ENCODE measurements at places on chromosomes 4 and X.

DNA sequence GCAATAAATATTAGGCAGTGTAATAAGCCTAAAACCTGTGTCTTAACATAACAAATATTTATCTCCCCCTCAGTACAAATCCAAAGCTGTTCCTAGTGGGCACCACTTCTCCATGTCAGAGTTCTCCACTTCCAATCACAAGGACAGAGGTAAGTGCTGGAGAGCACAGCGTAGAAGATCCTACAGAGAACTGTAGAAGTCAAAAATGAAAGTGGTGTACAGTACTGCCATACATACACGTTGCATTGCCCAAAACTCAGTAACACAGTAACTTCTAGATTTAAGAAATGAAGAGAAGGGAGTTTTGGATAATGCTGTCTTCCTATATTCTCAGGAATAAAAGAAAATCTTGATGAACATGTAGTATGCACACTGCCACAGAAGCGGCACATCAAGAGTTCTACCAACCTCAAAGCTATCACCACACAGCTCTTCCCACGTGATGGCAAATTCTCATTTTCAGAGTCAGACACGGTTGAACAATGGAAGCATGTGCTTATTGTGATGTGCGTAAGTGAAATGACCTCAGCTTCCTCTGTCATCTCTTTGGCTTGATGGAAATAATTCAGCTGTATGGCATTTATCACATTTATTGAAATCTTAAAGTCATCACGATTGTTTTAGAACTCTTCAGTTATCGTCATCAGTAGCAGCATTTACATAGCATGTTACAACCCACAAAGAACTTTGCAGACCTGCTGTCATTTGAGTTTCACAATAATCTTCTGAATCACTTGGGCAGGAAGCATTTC is 27.1 kb upstream of the SPANXN4 start:
- DNase-seq, result no peak

GRCh38 chr4:53781629-53782457 is 190.6 kb upstream of the LNX1 start:
- DNase-seq, result no peak

GRCh38 chr4:37765741-37766140 is 60.7 kb upstream of the PGM2 start:
- no peak for DNase-seq

- no peak for DNase-seq
Observed at GRCh38 chrX:153662266-153662665, 11.3 kb downstream of the PNCK start.

GRCh38 chr4:101258883-101259282 is 88.4 kb downstream of the PPP3CA start:
- DNase-seq, result no peak

DNA sequence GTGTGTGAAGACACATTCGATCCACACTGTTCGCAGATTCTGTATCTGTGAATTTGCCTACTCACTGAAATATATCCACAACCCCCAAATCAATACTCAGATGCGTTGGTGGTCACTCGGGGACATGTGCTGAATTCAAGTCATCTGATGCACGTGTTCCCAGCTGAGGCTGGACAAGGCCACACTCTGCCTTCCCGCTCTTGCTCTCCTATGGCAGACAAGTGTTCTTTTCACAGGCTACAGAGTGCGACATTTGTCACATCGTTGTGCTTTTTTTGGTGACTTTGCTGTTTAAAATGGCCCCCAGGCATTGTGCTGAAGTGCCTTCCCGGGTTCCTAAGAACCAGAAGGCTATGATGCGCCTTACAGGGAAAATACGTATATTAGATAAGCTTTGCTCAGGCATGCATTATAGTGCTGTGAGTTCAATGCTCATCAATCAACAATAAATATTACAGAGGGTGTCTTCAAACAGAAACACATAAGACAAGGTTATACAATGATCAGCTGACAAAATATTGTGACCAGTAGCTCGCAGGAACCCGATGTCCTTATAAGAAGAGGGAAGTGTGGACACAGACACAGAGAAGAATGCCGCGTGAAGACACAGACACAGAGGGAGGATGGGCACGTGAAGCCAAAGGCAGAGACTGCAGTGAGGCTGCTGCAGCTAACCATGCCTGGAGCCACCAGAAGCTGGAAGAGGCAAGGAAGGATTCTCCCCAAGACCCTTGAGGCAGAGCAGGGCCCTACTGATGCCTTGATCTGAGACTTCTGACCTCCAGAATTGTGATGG is 42.0 kb downstream of the IRF2 start:
- no peak for DNase-seq

- no peak for DNase-seq
Observed at GRCh38 chrX:33434256-33435092, 223.1 kb upstream of the DMD start.

- no peak for DNase-seq
Observed at GRCh38 chr4:36012503-36012902, 231.8 kb downstream of the ARAP2 start.

DNA sequence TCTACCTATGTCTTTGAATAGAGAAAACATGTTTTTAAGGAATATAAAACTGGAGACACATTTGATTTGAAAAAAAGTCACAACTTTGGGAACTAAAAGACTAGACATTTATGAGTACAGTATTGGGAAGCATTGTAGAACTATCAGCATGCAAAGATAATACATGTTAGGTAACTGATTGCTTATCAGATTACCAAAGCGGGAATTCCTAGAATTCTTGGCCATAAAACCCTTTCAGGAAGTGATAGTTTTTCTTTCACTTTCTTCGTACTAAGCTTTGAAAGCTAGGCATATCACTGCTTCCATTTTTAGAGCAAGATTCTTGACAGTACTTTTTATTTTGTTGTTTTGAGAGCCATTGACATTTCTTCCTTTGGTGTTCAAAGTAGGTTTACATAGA is 646.6 kb upstream of the PITX2 start:
- DNase-seq, result no peak

- no peak for DNase-seq
Observed at GRCh38 chr4:153541456-153542096, 75.4 kb downstream of the TMEM131L start.

- no peak for DNase-seq
Observed at GRCh38 chr4:27442146-27442545, 581.5 kb downstream of the STIM2 start.

DNA sequence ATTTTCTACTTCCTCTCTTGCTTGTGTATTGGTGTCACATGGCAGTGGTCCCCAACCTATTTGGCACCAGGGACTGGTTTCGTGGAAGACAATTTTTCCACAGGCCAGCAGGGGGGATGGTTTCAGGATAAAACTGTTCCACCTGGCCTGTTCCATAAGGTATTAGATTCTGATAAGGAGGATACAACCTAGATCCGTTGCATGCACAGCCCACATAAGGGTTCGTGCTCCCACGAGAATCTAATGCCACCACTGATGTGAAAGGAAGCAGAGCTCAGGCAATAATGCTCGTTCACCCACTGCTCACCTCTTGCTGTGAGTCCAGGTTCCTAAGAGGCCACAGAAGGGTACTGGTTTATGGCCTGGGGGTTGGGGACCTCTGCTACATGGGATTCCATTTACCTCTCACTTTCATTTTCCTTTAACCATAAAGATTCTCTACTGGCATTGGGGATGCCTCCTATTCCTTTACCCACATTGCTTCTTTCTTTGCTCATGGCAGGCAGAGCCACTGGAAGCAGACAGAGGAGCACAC is 38.1 kb downstream of the SEC31A start:
- no peak for DNase-seq

DNA sequence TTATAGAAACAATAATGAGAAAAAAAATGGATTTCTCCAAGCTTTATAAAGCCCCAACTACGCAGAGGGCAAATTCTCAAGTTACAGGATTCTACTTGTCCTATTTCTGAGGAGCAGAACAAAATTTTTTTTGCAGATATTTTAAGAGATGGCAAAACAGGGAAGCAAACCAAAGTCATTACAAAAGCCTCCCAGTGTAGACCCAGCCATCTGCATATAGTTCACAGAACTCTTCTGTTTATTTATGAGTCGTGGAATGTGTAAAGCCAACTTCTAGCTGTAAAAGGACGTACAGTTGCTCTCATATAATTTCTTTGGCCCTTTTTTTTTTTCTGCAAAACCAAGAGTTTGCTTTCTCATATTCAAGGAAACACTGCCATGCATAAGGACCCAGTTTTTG is 120.4 kb downstream of the PCDH7 start:
- no peak for DNase-seq

DNA sequence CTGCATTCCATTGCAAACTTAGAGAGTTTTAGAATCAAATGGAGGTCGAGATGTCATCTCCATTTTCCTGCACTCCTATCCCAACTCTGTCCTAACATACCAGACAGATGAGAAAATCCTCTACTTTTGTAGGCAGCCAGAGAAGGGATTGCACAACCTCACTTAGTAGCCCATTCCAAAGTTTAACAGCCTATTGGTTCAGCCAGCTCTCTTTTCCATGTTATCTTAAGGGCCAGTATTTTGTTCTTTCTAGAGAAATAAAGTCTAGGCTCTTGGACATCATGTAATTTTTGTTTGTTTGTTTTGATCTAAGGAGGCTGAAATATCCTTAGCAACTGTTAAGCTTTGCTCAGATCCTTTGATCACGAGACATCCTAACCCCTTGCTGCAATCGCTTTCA is 173.0 kb downstream of the COX18 start:
- no peak for DNase-seq

- no peak for DNase-seq
Observed at GRCh38 chr4:17018013-17018412, 119.6 kb upstream of the LDB2 start.

- no peak for DNase-seq
Observed at GRCh38 chr4:147339100-147339499, 141.8 kb upstream of the EDNRA start.

- no peak for DNase-seq
Observed at GRCh38 chr4:6372649-6373525, 99.5 kb downstream of the PPP2R2C start.

DNA sequence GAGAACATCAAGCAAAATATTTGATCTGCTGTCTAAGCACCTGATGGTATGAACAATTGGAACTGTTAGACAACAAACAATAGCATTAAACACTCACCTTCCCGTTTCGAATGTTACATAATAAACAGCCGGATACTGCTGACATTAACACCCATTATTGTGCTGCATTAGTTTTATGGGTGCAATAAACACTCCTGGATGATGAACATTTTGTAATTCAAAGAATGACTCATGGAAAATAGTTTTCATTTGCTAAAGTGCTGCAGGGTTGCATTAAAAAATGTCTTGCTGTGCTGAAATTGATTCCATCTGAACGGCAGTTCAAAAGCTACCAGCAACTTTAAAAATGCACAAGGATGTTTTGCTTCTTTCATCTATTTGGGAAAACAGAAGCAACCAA is 100.8 kb upstream of the SORBS2 start:
- no peak for DNase-seq

GRCh38 chr4:185346975-185347601 is 48.6 kb downstream of the LRP2BP start:
- no peak for DNase-seq

GRCh38 chr4:1556541-1557220 is 127.4 kb downstream of the FAM53A start:
- no peak for DNase-seq

GRCh38 chr4:70280567-70280966 is 38.2 kb downstream of the CSN3 start:
- DNase-seq, result no peak

GRCh38 chr4:65825116-65825753 is 154.9 kb upstream of the EPHA5 start:
- no peak for DNase-seq

- no peak for DNase-seq
Observed at GRCh38 chrX:24426340-24426913, 38.7 kb upstream of the PDK3 start.

DNA sequence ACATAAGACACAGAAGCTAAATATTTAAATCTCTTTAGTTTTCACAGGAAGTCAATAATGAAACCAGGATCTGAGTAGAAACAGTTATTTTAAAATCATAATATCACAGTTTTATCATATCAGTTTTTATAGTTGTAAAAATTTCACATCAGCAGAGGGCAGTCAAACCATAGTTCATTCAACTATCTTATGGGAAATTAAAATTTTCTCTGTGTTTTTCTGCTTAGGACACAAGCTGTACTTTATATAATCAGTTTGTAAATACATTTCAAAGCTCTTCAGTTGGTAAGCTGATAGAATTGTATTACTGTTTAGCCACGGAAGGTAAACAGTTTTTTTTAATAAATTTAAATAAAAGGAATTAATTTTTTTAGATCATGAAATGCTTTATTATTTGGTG is 204.8 kb upstream of the NUDT6 start:
- no peak for DNase-seq

- DNase-seq, result no peak
Observed at GRCh38 chr4:37455301-37456131, 211.0 kb downstream of the NWD2 start.

DNA sequence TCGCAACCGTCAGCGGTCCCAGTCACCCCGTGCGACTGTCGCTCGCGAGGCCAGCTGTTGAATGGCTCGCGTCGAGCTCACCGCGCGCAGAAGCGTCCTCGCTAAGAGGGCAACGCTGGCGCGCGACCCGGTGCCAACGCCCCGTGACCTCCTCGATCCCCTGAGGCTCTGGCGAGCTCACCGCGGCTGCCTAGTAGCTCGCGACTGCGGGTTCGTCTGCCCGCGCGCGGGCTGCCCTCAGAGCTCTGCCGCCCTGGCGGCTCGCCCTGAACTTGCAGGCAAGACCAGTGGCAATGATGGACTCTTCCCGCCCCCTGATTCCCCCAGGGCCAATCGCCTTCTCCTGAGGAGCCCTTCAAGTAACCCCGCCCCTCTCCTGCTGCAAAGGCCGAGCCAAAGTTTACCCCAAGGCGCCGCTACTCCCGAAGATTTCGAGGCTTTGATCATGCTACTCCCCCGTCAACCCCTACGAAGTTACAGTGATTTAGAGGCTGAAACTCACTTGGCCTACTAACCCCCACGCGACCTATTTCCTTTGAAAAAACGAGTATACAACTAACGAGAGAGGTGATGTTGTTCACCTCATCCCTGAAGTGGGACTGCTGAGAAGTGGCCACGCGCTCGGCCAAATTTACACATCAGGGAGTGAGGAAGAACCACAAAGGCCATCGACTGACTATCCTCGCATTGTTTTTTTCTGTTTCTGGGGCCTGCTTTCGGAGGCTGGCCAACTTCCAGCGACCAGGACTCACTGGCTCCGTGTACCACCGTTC is 37.5 kb downstream of the PGRMC1 start:
- DNase-seq, result no peak

DNA sequence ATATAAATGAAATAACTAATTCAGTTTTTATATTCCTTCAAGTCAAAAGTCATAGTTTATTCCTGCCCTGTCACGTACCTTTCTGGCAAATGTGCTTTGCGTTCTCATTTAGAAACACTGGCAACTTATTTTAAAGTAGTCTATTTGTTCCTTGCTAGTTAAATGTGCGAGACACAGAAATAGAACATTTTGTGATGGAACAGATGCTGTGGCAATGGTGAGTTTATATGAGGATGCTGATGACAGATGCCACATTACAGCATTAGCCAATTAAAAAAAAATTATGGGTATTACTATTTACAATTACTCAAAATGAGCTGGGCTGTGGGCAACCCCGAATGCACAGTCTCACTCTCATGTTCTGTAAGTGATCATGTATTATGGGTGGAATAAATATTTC is 26.1 kb upstream of the EPHA5 start:
- DNase-seq, result no peak
